ENCODE measurements at places on chromosomes 13 and 19.

DNA sequence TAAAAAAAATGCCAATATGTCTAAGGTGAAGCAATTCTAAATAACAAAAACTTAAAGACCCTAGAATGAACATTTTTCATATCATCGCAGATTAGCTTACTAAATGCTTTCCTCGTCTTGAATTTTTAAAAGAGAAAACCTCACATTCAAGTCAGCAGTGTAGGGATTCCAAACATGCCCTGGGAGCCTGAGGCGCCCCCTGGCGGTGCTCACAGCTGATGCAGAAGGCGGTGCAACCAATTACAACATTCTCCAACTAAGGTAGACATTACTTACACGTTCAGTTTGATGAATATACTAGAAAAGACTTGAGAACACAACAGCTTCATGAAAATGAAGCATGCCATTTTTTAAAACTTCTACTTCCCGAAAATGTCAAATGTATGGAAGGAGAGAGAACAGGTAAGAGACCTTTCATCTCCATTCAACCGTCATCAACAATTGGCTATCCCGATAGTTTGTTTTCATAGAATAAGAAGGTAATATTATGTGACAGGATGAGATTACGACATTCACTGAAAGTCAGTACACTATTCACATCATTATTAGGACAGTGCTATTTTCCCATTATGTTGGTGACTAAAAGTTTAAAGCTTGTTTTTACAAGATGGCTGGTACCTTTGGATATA, 304.4 kb downstream of the DCLK1 start:
- no peak for DNase-seq

GRCh38 chr13:49877629-49878218, 58.4 kb downstream of the SPRYD7 start:
- no peak for DNase-seq

GRCh38 chr13:46687810-46688209, 109.2 kb downstream of the ESD start:
- no peak for DNase-seq

DNA sequence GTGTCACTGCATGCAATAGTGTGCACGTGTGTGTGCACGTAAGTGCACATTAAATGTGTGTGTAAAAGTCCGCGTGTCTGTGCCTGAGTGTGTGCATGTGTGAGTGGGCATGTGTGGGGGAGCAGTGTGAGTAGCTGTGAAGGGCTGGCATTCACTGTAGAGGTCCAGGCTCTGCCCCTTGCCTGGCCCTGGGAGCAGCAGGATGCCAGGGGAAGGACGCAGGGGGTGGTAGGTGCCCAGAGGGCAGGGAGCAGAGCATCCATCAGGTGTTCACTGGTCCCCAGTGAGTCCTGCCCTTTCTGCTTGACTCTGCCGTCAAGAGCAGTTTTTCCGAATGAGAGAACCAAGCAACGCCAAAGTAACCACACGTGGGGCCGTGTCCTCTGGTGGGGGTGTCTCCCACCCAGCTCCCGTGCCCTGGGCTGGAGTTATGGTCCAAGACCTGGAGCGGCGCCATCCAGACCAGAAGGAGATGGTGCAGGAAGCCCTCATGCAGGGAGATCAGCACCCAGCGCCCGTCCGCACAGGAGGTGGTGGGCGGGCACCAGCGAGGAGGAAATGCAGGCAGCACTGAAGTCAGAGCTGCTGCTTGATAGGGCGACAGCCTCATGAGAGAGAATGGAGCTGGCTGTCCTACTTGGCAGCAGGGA, 68.5 kb downstream of the TEX29 start:
- no peak for DNase-seq

GRCh38 chr19:29946645-29947044, 4.6 kb downstream of the URI1 start:
- no peak for DNase-seq

- DNase-seq = peak; percentile 19
These were observed 112.5 kb upstream of the SLC7A1 start for GRCh38 chr13:29707876-29708543.

DNA sequence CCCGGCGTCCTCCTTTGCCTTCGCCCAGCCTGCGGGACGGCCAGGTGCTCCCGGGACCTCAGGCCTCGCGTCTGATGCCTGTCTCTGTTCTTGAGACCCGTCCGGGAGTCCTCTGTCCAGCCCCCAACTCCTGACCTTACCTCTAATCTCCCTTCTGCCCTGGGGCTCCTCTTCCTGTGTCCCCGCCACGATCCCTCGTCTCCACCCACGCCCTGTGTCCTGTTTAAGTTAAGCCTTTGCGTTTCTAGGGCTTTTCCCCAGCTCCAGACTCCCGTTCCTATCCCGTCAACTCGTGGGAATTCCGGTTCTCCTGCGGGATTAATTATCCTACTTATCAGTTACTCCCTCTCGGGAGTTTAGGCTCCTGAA, 686 bp downstream of the LENG8 start:
- DNase-seq = no peak

DNA sequence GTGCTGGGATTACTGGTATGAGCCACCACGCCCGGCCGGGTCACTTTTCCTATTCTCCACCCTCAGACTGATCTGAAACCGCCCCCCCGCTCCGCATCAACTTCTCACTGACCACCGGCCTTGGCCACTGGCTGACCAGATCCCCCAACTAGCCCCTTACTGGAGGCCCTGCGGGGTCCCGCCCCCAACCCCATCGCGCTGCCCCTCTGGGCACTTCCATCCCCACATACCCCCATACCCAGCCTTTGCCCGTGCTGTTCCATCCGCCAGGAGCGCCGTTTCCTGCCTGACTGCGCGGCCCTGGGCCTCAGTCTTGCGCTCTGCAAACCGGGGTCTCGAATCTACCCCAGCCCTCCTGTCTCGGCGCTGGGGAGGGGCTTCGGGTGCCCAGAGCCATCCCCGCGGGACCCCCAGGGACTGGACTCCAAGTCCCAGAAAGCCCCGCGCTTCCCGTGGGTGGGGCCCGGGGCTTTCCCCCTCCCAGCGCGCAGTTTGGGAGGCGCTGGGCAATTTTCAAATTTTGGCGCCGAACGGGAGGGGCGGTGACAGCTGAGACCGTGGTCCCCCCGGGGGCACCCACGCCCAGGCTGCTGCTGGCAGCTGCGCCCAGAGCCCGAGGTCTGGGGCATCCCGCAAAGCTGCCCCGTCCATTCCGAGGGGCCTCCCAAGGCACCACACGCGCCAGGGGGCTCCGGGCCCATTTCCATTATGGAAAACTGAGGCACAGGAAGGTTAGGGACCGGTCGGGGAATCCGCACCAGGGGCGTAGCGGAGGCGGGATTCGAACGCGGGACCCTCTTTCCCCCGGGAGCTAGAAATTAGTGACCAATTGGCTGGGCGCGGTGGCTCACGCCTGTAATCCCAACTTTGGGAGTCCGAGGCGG, 5.2 kb upstream of the LMNB2 start:
- no peak for DNase-seq

DNA sequence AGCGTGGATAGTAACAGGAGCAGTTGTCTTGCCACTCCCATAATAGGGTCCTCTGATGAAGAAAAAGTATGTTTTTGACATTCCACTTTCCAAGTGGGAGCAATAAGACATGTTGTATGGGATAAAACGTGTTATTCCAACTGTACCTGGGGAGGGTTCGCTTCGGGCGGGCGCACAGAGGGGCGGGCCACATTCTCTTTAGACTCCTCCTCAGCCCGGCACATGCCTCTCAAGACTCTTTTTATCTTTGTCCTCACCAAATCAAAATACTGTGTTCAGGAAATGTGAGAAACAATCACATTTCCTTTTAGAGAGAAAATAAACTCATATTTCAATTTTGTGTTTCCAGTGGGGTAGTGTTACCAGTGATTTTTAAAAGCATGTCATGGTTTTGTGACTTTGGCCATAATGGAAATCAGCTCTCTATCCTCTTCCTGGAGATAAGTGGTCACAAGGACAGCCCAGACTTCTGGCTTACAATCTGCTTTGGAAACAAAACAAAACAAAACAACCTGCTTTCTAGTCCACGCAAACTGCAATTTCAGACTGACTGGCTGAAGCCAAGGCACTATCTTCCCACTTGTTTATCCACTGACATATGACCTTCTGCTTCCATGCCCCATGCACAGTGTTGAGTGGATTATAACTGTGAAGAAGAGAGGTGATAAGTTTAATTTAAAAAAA, 276.1 kb downstream of the NALCN start:
- no peak for DNase-seq

DNA sequence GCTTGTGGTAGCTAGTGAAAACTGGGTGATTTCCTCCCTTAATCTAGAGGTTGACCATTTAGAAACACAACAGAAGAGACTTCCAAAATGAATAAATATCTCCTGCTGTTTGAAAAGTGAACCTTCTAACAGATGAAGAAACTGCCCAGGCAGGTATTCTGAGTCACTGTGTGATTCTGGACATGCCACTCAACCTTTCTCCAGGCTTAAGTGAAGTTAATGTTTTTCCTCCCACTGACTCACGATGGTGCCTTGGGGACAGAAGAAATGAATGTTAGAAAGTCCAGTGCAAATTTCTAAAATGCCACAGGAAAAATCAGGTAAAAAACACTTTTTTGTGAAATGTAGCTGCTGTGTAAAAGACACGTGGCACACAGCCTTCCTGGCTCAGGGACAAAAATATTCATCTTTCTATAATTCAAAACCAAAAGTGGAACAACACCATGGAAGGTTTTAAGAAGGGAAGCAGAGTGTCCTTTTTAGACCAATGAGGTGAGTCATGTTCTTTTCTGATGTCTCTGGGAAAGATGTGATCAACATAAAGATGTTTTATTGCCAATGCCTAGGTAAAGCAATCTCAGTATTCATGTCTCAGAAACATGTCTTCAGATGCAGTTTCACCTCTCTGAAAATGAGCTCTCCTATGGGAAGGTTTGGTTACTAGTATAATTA, 9.1 kb downstream of the UBE2L5 start:
- DNase-seq = no peak

DNA sequence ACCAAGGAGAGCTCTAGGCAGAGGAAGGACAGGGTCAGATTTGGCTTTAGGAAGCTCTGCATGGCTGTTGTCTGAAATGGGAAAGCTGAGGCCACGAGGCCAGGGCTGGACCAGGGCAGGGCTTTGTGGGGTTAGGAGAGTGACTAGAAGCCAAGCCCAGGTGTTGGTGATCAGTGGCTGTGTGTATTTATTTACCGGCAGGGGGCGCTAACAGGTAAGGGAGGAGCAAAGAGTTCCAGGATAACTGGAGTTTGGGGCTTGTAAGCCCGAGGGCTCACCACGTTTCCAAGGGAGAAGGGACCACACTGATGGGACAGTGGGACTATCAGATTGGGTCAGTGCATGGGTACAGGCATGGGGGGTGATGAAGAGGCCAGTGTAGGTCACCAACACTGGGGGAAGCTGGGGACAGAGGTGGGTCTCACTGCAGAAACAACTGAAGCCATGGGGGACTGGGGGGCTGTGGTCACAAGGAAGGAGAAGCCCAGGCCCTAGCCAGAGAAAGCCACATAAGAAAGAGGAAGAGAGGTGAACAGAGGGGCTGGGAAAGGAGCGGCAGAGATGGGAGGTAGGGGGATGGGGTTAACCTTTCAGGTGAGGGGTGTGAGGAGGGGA, 3.9 kb downstream of the TMEM147 start:
- DNase-seq = peak; percentile 26

DNA sequence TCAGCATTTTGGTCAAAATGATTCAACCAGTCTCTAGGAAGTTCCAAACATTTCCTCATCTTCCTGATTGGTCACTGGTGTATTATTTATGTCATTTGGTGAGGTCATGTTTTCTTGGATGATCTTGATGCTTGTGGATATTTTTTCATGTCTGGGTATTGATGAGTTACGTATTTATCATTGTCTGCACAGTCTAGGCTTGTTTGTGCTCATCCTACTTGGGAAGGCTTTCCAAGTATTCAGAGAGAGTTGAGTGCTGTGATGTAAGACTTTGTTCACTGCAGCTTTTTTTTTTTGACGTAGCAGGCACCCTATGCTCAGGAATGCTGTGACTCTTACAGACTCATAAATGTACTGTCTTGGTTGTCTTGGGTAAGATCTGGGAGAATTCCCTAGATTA, 509.5 kb downstream of the SLITRK1 start:
- DNase-seq = no peak

DNA sequence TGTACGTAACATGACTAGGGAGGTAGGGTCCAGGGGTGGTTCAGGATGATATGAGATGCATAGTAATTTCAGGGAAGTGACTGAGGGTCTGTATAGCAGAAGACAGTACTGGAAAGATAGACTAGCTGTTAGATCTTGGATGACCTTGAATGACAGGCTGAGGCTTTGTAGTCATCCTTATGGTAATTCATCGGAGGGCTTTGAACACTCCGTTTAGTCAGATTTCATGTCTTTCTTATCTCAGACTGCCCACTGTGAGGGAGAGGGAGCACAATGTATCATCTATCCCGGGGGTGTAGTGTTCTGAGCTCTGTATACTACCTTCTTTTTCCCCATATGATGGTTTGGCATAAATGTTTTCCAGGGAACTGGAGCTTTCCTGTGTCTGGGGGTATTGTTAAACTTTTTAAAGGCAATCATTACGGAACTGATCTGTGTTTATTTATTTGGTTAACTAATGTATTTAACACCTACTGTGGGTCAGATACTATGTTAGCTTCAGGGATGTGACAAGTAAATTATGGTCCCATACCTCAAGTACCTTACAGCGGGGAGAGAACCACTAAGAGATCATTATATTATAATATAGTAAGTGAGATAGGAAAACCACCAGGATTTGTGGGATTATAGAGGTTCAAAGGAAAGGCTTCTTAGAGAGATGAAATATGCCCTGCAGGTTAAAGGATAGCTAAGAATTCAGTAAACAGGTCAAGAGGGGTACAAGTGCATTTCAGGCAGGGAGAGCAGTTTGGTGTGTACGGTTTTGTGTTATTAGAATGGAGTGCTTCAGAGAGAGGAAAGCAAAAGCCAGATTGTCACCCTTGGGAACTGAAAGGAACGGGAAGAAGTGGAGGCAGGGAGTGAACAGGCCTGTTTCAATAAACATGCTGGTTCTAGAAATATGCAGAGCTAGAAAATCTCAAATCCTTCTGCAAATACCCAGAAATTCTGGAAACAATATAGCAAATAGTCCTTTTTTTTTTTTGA, 164.8 kb upstream of the KL start:
- DNase-seq = no peak

DNA sequence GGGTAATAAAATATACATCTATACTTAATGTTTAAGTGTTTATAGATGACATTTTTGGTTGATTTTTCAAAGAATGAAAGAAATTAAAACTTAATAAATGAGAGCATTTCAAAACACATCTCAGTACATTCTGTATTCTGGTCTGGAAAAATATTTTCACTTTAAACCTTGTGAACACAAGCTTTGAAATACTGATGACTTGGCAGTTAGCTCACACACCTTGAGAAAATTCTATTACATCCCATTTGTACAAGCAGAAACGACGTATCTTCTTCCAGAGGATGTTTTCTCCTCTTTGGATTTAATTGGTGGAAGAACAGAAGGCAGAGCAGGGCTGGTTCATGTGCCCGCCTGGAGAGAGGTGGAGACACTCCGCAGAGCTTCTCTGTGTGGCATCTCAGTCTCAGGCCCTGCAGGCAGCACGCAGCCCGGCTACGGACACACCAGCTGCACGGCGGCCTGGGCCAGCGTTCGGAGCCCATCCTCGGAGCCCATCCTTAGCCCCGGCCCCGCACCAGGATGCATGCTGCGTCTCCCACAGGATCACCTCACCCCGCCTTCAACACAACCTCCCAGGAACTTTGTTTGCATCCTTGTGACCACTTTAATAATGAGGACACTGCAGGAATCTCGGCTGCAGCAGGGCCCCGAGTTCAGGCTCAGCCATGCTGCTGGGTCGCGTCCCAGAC, 48.6 kb downstream of the SOX1 start:
- DNase-seq = no peak

- no peak for DNase-seq
These were observed 4.1 kb downstream of the ATP11A start for GRCh38 chr13:112693831-112694497.
